Left cardiac atrium (tissue), 4 donors: ENCODE measurements at places on chromosomes 12 and 14. TPM values are rescaled to one million over a fixed set of nuclear protein-coding genes. Genes with fewer than 3 reads are reported as not detected.

MYF5 gene
- not detected for total RNA-seq

CRIP1 gene
- total RNA-seq: 137 TPM

GLRX5 gene
- 78.1 TPM for total RNA-seq

STYK1 gene
- total RNA-seq: not detected

DNA sequence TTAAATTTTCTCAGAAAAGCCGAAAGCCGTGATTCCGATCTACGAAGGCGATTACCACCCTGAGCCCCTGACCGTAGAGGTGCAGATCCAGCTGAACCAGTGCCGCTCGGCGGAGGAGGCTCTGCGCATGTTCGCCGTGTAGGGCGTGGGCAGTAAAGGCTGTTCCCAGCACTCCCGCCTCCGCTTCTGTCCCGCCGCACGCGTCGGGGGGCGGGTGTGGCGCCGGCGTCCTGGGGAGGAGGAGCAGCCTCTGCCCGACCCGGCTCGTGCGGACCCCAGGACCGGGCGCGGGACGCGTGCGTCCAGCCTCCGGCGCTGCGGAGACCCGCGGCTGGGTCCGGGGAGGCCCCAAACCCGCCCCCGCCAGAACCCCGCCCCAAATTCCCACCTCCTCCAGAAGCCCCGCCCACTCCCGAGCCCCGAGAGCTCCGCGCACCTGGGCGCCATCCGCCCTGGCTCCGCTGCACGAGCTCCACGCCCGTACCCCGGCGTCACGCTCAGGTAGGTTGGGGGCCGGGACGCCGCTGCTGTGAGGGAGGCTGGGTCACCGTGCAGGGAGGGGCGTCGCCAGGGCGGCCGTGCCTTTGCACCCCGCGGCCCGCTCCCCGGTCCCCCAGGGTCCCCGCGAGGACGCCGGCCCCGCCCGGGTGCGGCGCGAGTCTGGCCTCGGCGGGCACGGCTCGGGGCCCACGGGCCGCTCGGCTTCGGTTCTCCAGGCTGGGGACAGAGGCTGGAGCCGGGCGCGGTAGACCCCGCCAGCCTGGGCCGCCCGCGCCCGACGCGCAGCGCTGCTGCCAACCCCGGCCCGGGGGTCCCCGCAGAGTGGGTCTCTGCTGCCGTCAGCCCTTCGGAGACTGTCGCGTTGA is at the start of gene B3GNT4:
Gene B3GNT4 (plus strand): TSS at position 409 of the 866 bp plus-strand sequence. CDS start 910 bp downstream, outside the sequence.
- DNase-seq: peak; percentile 74

GRCh38 chr14:87783071-87783470 is 209.9 kb downstream of the GALC start:
- DNase-seq: no peak

- no peak for DNase-seq
Observed at GRCh38 chr14:61264651-61265050, 16.5 kb downstream of the TMEM30B start.

GRCh38 chr14:24817212-24818057 is 183.4 kb upstream of the GZMB start:
- no peak for DNase-seq

DNA sequence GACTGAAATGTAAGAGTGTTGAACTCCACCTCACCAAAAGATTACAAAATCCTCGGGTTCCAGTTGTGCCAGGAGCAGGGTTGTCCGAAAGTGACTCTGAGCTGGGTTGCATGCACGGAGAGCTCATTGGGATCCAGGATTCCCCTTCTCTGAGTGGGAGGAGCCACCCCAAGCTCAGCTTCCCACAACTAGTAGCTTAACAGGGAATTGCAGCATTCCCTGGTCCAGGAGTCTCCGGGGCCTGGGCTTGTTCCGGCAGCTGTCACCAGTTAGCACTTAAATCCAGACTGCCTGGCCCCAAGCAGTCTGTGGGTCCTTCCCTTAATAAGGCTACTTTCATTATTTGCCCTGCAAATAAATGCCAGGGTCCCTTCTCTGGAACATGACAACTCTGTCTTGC is 50.1 kb downstream of the CD9 start:
- DNase-seq: no peak

DNA sequence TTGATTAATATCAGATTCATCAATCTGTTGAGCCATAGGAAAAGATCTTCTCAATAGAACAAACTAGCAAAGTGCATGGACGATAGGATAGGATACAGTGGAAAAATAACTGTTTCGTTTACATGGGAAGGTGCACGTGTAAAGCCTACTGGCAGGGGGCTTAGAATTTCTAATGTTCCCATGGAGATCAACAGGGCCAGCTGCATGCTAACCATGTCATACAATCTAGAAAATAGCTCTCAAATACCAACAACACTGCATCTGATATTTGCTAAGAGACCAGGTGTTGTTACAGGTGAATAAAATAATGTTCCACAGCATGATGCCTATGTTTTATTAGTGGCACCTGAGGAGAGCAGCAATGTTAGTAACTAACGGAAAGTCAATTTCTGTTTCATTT is 72.5 kb downstream of the ACSS3 start:
- DNase-seq: no peak

DNA sequence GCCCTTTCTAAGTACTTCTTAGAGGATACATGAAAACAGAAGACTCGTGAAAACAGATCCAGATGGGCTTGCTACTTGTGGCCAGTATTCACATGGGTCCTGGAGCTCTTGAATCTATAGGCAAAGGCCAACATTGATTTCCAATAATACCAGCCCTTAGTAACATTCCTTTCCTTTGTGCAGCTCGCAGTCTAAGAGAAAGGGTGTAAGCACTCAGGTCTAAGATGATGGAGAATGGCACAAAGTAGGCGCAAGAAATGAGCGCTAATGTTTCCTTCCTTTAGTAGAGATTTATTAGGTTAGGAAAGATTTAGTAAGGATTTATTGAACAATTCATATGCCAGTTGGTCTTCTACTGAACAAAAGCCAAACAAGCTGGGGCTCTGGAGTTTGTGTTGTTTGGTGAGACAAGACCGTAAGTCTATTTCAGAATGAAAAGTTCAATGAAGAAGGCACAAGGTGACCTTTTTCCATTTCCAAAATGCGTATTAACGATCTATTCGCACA is 525 bp downstream of the RNU6-8 start:
- no peak for DNase-seq

- peak; percentile 46 for DNase-seq
Observed at GRCh38 chr12:101939856-101940265, 62.5 kb downstream of the DRAM1 start.

DNA sequence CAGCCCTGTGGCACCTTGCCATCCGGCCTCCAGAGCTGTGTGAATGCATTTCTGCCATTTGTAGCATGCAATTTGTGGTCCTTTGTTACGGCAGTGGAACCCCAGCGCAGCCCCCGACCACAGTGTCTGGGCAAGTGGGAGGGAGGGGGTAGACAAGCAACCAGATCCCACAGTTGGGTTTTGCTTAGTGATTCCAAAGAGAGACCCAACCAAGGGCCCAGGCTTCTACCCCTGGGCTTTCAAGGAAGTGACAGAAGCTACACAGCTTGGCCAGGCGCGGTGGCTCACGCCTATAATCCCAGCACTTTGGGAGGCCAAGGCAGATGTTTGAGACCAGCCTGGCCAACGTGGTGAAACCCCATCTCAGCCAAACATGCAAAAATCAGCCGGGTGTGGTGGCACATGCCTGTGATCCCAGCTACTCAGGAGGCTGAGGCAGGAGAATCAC is 17.8 kb downstream of the ZBTB42 start:
- no peak for DNase-seq

DNA sequence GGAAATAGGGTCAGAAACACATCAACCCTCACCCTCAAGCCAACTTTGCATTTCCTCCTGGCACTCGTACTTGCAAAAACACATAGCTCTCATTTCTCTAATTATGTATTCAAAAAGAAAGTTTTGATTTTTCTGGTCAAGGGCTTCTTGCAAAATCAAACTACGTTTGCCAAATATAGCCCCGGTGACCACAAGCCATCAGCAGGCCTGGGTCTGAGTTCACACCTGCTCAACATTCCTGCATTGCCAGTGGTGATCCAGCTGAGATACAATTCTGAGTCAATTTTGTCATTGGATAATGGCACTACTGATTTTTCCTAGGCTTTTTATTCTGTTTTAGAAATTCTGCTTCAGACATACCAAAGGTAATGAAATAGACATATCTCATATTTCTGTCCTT is 10.7 kb upstream of the BHLHE41 start:
- DNase-seq: no peak

GRCh38 chr14:81363746-81364378 is 36.3 kb downstream of the STON2 start:
- no peak for DNase-seq

DNA sequence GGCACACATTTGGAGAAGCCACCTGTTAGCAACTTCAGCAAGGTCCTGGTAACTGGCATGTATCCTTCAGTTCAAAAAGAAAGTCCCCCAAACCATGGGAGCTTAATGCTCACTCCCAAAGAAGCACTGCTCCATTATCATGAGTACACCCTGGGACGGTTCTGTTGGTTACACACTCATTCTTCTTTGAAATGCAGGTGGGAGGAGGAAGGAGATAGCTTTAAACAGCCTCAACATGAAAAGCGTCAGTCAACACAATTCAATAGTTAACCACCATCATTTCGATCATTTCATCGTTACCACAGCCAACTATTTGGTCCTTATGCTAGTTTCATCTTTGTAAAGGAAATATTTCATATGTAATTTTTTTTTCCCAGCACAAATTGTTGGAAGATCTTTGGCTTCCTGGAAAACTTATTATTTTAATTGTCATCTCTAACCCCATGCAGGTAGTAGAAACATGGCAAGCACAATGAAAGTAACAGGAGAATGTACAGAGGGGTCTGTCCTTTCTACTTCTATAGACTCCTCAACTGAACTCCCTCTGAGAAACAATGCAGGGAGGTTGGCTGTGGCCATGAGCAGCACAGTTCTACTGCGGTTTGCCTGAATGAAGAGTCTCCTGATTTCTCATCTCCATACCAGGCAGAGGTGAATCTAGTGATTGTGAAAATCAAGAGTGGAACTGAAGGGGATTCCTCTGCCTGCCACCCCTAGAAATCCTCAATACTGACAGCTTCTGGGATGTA is 196.4 kb upstream of the FOXN3 start:
- no peak for DNase-seq

DNA sequence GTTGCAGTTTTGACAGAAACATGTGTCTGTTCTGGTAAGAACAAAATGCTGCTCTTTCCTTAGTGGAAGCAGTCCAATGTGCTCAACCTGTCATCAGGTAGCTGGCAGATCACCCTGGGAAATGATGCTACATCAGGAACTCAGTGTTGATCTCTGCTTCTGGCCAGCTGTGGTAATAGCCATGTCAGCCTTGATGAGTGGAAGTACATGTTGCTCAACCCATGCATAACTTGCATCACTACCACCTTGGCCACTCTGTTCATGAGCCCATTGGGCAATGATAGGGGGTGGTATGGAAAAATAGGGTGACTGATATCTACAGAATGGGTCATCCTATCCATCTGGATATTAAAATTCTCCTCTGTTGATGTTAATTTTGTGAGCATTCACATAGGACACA is 411.0 kb downstream of the C12orf50 start:
- no peak for DNase-seq

GRCh38 chr12:26825459-26826016 is 7.5 kb downstream of the ITPR2 start:
- no peak for DNase-seq

- DNase-seq: no peak
Observed at GRCh38 chr12:87150969-87151662, 878.1 kb downstream of the C12orf50 start.
